ENCODE measurements at places on chromosomes 7 and 10.

- DNase-seq = no peak
Measured at GRCh38 chr10:48945441-48946130, 5.9 kb upstream of the LRRC18 start.

DNA sequence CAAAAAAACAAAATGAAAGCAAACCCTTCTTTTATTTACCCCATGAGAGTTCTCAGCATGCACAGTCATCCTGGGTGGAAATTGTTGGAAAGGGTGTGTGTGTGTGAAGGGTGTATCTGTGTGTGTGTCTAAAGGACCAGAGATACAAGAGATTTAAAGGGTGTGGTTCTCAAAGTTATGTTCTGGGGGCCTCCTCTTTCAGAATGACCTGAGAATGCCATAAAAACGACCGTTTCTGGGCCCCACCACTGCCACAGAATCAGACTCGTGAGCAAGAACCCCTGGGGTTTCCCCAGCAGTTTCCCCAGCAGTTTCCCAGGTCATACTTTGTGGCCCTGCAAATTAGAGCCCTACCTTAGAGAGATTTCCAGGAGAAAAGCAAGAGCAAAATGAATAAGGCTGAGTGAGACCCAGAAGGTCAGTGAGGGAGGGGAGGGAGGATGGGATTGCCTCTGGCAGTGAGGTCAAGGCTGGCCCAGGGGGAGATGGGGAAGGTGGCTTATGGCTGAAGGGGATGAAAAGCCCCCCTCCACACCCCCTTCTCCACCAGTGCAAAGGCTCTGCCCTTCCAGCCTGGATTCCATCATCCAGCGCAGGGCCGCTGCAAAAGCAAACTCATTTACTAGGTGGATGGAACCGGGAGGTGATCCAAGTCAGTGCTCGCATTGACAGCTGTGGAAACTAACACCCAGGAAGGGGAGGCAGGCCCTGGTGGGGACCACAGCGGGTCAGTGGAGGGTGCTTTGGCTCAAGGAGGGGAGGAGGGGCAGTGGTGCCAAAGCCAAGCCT lies 10.2 kb downstream of the PYROXD2 start:
- no peak for DNase-seq

GRCh38 chr10:112584276-112584675 lies 137.3 kb downstream of the VTI1A start:
- no peak for DNase-seq

DNA sequence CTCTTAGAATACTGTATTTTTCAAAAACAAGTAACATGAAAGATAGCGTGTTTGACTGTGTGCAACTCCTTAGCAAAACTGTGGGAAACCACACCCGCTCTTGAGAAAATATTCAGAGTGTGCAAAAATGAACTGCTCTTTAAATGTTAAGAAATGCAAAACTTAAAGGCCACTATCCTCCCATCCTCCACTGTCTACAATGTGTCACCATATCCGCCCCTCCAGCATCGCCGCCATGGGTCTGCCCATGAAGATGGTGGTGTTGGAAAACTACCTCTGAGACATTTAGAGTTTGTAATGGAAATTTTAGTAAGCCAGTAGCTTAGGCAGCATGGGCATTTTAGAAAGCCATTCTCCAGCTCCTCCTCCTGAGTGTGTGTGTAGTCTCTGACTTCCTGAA lies 20.1 kb upstream of the NMT2 start:
- no peak for DNase-seq

DNA sequence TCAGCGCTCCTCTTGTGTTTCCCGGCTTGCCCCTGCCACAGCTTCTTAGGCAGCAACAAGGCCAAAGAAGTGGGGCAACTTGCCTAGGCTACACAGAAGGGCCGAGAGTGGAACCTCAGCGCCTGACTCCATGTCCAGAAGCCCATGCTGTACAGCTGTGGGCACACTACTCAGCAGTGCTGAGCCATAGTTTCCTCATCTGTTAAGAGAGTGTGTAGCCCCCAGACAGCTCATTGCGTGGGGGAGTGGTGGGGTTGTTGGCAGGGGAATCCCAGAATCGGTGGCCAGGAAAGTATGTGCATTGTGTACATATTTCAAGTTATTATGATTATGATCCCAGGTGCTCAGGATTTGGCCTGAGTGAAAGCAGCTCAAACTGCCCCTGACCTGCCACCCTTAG lies 96.2 kb downstream of the CDH23 start:
- no peak for DNase-seq

DNA sequence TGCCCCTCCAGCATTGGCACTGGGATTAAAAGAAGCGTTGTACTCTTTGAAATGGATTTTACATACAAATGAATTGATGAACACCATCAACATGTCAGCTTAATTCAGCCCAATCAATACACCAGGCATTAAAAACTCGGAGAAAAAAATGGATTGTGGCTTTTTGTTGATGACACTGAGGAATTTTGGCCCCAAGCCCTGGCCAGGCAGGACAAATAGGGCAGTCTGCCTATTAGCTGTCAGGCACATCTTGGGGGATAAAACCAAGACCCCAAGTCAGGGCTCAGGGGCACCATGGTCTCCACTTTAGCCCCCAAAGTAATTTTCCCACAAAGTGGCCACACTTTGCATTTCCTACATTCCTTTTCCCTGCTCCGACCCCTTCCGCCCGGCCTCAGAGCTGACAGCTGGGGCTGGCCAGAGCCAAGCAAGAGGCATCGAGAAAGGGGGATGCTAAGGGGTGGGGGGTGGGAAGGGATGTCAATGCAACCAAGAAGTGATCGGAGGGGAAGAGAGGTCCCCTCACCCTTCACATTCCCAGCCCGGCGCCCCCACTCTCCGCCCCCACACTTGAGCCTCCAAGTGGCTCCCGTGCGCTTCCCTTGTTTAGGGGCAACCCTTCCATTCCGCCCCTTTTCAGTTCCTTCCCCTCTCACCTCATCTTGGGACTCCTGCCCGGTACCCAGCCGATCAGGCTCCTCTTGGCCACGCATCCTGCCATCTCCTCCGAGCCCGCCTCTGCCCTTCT lies 711 bp downstream of the HIP1 start:
- DNase-seq = no peak

GRCh38 chr7:42495256-42495655 lies 258.2 kb upstream of the GLI3 start:
- DNase-seq = no peak

GRCh38 chr10:76721891-76722505 lies 915.6 kb downstream of the KCNMA1 start:
- DNase-seq = no peak

- no peak for DNase-seq
Measured at GRCh38 chr10:58399410-58399809, 14.2 kb downstream of the TFAM start.

GRCh38 chr10:51397695-51398094 lies 301.7 kb downstream of the CSTF2T start:
- DNase-seq = no peak

GRCh38 chr7:31805209-31805818 lies 118.3 kb downstream of the PPP1R17 start:
- DNase-seq = no peak

DNA sequence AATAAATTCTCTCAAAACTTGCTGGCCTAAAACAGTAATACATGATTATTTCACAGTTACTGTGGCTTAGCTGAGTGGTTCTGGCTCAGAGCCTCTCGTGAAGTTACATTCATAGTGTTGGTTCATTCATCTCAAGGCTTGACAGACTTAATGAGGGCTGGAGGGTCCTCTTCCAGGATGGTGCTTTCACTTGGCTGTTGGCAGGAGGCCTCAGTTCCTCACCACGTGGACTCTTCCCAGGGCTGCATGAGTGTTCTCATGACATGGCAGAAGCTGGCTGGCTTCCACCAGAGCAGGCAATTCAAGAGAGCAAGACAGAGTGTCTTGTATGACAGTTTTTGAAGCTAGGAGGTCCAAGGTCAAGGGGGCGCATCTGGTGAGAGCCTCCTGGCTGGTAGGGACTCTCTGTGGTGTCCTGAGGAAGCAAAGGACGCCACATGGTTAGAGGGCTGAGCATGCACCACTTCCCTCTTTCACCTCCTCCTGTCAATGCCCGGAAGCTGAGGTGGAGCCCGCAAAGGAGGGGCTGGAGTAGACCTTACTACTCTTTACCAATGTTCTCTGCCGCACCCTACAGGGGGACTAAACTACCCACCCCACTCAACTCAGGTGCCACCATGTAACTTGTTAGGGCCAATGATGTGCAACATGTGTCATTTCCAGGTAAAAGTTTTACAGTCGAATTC lies 58.2 kb upstream of the YAE1 start:
- DNase-seq = no peak

- no peak for DNase-seq
Measured at GRCh38 chr7:92075455-92076158, 58.7 kb downstream of the CYP51A1 start.

DNA sequence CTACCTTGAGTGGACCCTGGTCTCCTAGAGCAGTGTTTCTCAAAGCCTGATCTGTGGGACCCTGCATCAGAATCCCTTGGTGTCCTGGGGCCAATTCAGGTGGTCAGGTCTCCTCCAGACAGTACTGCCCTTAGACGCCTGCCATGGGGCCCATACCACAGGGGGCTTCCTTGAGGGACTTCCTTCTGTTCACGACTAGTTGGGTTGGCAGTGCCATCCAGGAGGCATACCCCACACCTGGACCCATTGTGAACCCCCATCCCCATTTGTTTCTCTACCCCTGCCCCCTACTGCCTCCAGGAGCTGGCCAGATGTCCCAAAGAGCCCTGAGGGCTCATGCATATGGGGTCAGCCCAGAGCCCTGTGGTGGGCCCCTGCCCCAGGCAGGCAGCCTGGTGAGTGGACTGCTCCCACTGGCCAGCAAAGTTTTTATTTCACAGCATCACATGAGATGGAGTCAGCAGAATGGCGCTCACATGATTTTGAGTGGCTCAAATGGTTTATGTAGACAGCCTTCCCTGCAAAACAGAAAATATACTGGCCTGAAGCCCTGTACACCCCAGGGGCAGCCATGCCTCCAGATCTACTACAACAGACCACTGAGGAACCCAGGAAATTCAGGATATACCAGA lies 259.9 kb upstream of the ZMIZ1 start:
- no peak for DNase-seq
